ENCODE measurements at places on chromosomes 12 and 14.

DNA sequence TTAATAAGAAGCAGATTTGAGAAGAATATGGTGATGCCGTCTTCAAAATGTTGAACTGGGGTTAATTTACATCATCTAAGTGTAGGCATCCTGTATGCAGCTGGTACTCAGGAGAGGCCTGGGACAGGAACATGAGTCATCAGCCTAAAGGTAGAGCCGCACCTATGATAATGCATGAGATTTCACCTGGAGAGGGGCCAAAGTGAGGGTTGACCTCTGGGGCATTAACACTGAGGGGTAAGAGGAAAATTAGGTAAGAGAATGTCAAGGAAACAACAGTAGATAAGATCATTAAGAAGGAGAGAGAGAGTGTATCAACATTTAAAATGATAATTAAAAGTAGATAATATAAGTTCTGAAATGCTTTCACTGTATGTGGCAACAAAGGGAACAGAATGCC is 20.2 kb upstream of the SSTR1 start:
- no peak for DNase-seq

DNA sequence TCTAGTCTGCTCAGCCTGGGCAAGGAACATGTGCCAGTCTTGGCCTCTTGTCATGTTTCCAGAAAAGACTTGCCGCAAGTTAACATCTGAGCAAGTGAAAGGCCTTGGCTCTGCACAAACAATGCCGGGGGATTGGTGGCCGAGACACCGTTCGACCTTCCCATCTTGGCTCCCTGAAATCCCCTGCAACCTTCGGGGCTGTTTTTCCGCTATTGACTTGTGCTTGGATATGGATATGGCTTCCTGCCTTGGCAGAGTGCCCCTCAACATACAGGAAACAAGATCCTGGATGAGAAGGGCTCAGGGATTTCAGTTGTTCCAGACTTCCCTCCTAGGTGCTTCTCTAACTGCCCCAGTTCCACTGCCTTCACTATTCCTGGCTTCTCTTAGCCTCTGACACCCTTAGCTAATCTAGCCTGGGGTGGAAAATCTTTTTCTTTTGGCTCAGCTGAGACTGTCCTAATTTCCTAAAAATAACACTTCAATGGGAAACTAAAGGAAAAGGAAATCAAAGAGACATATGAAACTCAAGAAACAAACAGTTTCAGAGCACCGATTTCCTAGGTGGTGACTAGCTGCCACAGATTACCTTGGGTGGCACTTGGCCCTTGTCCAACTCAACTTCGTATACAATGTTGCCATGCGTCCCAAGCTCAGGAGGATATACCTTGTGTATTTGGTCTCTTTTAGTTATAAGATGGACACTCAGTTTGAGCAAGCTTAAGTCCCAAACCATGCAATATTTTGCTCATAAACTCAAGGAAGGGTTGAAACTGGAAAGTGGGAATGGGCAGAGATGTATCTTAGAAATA is 33.9 kb downstream of the RDH12 start:
- no peak for DNase-seq

GRCh38 chr12:65113621-65114035 is 7.5 kb downstream of the WIF1 start:
- DNase-seq, result no peak

- DNase-seq, result no peak
These were observed 123.6 kb downstream of the SCN8A start for GRCh38 chr12:51714666-51715065.

GRCh38 chr14:79580906-79581305 is 630.4 kb downstream of the DIO2 start:
- DNase-seq, result no peak

DNA sequence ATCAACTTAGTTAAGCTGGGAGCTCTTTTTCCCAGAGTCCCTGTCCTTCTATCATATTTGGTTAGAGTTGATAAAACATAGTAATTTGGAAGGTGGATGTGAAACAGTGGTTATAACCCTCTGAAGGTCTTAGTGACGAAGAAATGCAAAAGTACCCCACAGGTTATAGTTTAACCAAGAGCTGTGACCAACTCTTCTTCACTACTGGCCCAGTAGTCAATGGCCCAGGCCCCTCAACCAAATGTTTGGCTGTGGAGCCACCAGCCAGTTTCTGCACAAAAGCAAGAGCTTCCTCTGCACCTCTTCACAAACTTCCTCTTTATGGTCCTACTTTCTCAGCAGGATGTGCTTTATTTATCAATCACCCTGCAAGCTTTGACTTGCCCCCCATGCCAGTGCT is 132.6 kb downstream of the BMP4 start:
- no peak for DNase-seq

GRCh38 chr14:90381999-90382451 is 14.8 kb upstream of the CALM1 start:
- no peak for DNase-seq

DNA sequence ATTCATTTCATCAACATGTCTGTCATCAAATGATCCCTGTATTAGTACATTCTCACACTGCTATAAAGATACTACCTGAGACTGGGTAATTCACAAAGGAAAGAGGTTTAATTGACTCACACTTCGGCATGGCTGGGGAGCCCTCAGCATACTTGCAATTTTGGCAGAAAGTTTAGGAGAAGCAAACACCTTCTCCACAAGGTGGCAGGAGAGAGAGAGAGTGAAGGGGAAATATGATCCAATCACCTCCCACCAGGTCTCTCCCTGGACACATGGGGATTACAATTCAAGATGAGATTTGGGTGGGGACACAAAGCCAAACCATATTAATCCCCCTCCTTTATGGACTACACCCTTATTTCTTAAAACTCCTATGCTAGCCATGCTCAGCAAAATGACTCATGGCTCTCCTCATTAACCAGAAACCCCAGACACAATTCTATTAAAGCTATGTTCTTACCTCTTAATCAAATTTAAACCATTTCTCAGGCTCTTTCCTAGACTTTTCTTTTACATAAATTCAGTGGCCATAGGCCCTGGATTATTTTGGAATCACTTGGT is 932.3 kb downstream of the FLRT2 start:
- DNase-seq, result no peak

DNA sequence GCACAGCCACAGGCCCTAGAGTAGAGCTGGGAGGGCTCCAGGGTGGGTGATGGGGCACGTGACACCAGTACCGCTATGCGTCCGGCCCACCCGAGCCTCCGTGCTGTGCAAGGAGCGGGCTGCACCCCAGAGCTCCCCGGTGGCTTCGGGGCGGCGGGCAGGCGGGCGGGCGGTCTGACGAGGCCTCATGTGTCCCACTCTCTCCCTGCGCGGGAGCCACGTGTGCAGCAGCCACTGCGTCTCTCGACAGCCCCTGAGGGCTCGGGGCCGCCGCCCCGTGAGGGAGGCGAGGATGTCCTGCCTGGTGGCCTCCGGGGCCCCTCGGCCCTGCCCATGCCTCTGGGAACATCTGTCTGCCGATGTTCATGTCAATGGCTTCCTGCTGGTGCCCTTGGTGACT is 51.2 kb upstream of the FBRSL1 start:
- DNase-seq, result no peak

- no peak for DNase-seq
These were observed 212.9 kb upstream of the FAR2 start for GRCh38 chr12:28936221-28936620.

DNA sequence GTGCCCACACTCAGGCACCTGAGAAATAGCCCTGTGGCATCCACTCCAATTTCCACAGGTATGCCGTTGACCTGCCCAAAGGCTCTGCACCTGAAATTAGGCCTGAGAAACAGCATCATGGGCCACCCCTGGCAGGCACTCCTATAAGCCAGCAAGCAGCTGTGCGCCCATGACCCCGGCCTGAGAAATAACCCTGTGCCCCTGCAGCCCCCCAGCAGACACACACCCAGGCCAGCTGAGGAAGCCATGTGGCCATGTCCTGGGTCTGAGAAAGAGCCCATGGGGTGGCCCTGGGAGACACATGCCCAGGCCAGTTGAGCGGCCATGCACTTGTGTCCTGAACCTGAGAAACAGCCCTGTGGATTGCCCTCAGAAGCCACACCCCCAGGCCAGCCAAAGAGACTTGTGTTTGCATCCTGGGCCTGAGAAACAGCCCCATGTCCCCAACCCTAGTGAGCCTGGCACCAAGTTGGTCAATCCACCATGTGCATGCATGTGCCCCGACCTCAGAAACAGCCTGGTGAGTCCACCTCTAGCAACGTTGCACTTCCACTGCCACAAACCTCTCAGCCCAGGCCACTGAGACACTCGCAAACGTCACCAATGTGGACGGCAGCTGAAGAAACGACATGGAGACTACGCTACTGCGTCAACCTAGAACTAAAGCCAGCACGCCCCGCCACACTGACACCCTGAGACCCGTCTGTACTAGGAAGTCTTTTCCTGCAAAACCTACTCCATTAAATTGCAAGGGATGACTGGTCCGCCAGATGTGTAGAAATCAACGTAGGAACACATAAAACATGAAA is 411.9 kb downstream of the TMEM121 start:
- DNase-seq, result no peak

DNA sequence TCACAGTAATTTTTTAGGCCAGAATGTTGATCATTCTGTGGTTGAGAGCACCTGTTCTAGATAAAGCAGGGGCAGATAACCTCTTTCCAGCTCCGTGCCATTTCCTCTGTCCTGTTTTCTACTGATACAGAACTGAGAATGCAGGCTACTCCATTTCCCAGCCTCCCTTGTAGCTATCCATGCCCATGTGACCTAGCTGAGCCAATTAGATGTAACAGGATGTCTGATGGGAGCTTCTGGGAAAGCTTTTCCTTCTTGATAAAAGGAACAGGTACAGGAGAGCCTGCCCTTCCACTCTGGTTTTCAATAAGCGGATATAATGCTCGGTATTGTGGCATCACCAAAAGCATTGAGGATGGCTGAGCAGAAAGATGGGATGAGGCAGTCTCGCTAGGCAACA is 54.2 kb downstream of the LRRC74A start:
- no peak for DNase-seq

DNA sequence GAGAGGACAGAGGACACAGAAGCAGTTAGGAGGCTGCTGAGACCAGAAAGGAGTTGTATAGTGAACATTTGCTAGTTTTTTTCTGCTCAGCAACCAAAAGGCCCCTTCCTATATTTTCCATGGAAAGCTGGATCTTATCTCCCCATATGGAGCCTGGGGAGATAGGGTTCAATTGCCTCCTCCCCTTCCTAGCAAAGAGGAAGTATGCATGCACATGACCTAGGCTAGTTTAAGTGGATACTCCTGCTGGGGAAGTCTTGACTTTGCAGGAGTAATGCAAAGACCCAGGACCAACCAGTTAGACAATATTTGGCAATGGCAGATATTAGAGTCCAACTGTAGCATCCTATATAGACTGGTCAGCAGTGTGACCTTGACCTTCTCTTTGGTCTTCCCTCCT is 15.1 kb downstream of the CHD8 start:
- no peak for DNase-seq

DNA sequence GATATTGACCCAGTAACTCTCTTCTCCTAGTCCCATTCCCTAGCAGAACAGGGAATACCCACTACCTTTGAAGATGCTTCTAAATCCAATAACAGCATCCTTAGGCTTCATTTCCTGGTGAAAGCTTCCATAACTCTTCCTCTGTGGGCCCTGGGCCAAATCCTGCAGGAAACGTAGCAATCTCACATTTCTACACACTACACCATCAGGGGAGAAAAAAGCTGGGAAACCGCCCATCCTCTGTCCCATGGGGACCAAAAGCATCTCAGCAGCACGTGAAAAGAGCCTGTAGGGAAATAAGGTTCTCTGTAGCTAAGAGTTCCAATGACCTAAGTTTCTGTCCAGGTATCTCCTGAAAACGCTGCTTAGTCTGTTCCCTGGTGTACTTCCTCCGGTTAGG is 340.2 kb downstream of the DPF3 start:
- no peak for DNase-seq

- DNase-seq, result no peak
These were observed 93.4 kb downstream of the TSPAN9 start for GRCh38 chr12:3170423-3171194.

DNA sequence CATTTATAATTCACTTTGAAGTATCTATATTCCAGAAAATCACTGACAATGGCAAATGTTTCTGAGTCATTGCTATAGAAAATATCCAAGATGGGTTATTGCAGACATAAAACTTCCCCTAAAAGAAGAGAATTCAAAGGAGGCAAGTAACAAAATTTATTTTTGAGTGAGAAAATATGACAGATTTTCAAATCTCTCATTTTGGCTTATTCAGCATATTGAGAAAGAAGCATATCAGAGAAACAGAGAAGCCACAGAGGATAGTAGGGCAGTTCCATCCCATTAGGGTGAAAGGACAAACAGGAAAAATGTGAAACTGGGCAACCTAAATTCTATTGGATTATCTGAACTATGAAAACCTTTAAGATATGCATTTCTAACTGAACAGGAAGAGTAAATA is 85.0 kb downstream of the SYT1 start:
- no peak for DNase-seq
